Stimulated activated CD4-positive, alpha-beta T cell treated with anti-CD3 and anti-CD28 coated beads, Interleukin-12 subunit alpha, Interleukin-12 subunit beta, amount 100 ng/mL, for 4 hours (primary cell): ENCODE measurements at places on chromosomes 2 and 18.

DNA sequence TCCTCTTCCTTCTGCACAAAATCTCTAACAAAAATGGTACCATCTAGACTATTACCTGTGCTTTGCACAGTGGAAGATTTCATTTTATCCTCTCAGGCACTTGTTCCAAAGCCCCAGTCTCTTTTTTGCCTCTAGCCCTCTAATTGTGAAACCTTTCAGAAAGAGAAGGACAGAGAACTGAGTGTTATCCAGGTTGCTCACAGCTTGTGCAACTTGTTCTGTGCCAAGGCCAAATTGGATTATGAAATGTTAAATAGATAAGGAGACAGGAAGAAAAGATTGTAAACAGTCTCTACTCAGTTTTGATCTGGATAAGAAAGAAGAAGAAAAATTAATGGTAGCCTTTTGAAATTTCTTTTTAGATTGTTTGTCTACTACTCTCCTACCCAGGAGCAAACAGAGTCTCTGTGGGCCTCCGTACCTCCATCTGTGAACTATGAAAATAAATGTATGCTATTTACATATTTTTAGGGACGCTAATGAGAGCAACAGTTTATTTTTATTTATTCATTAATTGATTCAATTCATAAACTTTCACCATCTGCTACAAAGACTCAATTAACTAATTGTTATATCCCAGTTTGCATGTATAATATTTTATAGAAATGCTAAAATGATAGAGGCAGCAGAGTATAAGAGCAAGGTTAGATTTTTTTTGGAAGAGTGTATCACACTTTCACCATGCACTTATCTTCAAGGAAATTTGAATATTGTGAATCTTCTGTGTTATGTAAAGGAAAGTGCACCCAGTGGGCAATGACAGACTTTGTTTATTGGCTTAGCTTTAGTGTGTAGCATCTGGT is 339.0 kb upstream of the ETAA1 start:
- no peak for DNase-seq

DNA sequence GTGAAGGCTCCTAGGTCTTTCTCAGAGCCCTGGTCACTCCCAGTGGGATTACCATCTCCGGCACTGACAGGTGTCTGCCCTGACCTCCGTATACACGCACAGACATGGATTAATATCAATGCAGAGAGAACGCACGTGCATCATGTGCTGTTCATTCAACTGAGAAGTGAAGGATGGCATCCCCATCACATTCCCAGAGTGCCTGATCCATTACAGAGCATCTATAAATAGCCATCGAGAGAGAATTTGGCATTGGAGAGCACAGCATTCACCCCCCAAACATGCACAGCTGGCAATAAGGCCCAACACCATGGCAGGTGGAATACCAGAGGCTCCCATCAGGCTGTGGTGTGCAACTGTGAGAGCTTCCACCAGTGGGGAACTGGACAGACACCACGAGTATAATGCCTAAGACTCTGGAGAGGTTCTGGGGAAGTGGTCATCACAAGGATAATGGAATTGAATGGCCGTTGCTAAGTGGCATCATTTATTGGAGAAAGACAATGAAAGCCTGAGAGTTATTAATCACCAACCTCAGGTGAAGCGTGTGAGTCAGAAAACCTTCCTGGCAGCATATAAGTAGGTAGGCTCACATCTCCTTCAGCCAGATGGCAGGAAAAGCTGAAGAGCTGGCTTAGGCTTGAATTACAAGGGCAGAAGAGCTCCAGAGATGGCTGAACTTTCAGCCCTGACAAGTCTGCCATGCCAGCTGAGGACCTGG is 244.5 kb upstream of the ID2 start:
- no peak for DNase-seq

DNA sequence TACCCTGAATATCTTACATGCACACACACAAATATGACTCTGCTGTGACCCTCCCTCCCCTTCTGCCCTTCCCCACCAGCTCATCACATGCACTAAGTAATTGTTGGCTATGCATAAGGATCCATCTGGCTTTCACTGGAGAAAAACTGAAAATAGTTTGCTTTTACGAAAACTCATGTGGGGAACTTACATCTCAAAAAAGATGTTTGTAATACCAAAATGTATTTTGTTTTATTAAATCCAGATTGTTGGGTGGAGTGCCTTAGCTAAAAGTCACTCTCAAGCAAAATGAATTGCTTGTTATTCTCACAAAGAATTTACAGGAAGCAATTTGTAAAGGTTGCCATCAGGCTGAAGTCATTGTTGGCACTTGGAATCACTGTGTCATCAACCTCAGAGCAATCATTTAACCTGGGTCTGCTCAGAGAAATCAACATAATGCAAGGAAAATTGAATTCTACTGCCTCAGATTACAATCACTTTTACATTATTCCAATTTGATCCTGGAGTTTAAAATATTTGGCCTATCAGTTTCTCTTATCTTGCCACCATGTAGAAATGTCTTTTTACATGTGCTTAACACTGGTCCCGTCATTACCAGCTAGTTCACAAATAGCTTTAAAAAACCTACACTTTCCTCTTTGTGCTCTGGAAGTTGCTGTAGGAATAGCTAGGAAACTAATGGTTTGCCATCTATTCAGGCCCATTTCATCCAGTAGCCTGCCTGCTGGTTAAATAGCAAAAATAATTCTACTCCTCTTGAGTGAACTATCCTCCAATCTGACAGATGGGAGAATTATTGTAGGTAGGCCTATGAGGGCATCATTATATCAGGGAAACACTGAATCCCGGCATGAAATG is 90.3 kb upstream of the TMEM17 start:
- DNase-seq: no peak

DNA sequence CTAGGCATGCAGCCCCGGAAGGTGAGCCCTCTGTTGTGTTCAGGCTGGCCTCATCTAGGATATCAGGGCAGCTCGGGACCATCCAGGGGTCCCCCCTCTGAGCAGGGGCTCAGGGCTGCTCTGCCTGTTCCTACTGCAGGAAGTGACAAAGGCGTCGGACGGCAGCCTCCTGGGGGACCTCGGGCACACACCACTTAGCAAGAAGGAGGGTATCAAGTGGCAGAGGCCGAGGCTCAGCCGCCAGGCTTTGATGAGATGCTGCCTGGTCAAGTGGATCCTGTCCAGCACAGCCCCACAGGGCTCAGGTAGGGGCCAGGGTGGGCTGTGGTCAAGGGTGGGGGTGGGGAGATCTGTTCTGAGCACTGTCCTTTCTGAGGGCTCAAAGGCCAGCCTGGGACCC is 13.1 kb downstream of the KCNIP3 start:
- no peak for DNase-seq

DNA sequence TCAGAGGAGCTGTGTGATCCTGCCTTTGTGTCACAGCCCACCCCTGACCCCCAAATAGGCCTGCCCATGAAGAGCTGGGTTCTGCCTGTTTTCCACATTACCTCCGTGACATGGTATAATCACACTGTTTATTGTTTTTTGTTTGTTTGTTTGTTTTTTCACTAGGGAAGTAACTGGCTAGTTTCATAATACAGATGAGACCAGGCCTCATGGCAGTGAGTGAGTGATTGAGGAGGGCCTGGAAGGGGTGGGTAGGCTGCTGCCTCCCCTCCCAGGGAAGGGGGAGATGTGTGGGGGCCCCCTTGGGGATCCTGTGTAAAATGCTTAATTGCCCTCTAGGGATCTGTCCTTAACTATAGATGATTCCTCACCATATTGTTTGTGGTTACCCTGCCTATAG is 190.5 kb downstream of the LDLRAD4 start:
- no peak for DNase-seq

DNA sequence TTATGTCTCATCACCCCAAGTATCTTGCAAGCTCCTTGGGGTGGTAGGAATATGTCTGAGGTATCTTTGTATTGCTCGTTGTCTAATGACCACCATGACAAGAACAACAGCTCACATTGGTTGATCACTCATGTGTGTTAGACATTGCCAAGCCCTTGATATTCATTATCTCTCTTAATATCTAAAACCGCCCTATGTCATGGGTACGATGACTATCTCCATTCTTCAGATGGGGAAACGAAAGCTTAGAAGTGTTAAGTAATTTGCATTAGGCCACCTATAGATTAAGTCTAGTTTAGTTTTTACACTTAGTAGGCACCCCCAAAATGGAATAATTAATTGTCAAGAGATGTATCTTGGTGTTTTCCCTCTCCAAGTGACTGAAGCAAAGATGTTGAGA is 57.0 kb downstream of the ICOS start:
- DNase-seq: no peak

DNA sequence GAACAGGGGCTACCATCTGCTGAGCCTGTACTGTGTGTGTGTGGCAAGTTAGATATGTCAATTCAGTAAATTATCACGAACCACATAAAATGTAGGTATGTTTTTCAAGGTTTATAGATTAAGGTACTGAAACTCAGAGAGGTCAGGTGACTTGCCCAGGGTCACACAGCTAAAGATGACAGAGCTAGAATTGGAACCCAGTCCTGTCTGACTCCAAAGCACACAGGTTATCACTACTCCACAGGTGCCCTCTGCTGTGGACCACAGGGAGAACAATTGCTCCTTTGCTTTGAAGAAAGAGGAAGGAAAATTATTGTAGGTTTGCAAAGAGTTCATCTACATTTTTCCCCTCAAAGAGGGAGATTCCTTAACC is 229.7 kb upstream of the AGAP1 start:
- DNase-seq: no peak

DNA sequence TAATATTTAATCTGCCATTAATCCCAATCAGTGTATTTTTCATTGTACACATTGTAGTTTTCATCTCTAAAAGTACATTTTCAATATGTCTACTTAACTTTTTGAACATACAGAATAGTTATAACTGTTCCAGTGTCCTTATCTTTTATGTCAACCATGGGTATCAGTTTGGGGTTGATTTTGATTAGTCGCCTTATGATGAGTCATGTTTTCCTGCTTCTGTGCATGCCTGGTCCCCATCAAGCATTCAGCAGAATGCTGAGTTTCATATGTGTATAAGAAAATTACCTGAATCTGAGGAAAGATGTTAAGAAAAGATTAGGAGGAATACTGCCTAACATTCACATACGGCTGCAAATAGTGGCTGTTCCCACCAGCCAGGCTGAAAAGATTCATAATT is 17.7 kb downstream of the SPDYA start:
- no peak for DNase-seq

DNA sequence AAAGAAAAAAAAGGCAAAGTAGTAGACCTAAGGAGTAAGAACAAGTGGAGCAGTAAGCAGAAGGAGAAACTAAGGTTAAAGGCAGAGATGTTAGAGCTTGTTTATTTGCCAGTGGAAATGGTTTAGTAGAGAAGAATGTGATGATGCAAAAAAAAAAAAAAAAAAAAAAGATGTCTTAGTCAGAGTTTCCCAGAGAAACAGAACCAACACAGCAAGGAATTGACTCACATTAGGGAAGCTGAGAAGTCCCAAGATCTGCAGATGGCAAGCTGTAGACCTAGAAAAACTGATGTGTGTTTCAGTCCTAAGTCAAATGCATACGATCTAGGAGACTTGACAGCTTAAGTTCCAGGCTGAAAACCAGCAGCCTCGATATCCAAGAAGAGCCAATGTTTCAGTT is 1548.8 kb upstream of the LRRTM1 start:
- no peak for DNase-seq

DNA sequence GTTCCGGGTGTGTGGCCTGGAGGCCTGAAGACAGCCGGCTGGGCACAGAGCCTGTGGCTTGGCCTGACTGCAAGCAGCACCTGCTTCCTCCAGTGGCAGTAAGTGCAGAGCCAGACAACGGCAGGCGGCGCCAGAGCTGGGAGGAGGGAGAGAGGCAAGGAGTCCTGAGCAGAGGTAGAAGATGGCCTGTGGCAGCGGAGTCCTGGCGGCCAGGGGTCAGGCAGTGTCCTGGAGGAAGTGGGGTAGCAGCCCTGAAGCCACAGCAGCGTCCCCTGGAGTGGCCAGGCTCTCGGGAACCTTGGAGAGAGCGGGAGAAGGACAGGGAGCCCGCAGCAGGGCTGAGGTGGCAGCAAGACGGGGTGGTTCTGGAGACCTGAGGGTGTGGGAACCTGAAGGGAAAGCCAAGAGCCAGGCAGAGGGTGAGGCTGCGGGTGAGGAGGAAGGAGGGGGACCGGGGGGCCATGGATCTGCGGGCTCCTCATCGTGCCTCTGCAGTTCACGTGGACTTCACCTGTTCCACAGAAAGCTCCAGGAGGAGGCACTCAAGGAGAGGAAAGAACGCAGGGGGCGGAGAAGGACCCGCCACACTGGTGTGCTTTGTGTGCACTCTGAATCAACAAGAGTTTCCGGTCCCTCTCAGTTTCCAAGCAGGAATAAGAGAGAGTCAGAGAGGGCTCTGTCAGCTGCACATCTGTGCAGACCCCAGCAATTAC is 85.9 kb downstream of the USP40 start:
- DNase-seq: no peak

GRCh38 chr2:160672211-160672610 is 178.6 kb upstream of the RBMS1 start:
- no peak for DNase-seq

GRCh38 chr2:176464886-176465564 is 195.8 kb downstream of the MTX2 start:
- no peak for DNase-seq

- DNase-seq: no peak
Observed at GRCh38 chr2:26892922-26893524, 45.1 kb downstream of the DPYSL5 start.

DNA sequence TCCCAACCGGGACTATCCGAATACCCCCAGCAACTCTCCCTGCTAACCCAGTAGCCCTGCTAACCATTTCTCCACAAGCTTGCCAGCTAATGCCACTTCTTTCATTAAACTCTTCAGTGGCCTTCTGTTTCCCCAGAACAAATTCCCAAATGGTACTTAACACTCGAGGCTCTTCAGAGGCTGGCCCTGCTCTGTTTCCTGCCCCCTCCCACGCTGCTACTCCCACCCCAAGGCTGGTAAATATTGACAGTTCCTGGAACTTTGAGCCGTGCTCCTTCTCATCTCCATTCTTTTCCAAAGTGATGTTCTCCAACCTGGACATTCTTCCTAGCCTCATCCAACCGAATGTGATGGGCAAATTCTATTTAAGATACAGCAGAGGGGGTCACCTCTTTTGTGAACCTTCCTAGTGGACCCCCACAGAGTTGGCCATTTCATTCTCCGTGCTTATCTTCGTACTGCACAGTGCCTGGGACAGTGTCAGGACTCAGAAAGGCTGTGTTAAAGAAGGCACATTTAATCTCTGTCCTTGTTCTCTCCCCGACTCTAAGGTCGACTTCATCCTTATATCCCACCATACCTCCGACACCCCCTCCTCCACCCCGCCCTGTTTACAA is 3.2 kb upstream of the KIDINS220 start:
- DNase-seq: no peak

DNA sequence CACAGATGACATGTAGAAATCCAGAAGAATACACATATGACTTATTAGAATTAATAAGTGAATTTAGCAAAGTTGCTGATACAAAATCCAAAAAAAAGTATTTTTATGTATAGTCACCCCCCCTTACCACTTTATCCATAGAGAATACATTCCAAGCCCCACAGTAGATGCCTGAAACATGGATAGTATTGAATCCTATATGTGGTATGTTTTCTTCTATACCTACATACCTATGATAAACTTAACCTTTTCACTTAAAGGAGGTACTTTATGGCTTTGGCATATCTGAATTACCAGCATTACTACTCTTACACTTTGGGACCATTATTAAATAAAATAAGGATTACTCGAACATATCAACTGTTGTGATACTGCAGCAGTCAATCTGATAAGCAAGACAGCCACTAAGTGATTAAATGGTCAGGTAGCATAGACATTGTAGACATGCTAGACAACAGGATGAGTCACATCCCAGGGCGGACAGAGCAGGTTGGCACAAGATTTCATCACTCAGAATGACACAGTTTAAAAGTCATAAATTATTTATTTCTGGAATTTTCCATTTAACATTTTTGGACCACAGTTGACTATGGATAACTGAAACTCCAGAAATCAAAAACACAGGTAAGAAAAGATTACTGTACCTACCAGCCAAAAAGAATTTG is 208.2 kb upstream of the CHAC2 start:
- no peak for DNase-seq
